ENCODE measurements at places on chromosomes 7 and 10. TPM values are rescaled to one million over a fixed set of nuclear protein-coding genes. Genes with fewer than 3 reads are reported as not detected.

Gene HTRA1
- total RNA-seq, result 57.5 TPM

Gene GBX1
- not detected for total RNA-seq

Gene TMEM225B
- 1.2 TPM for total RNA-seq

Gene C10orf62
- not detected for total RNA-seq

Gene CXCL12
- total RNA-seq, result 0.14 TPM

Gene VAX1
- 1.7 TPM for total RNA-seq

Gene CLIP2
- total RNA-seq, result 20.7 TPM

Gene TMEM178B
- 1.6 TPM for total RNA-seq

Gene ZNF425
- total RNA-seq, result 0.97 TPM

Gene OR2A42
- total RNA-seq, result not detected

Gene AKR1C3
- total RNA-seq, result 1,217 TPM

Gene HOXA4
- total RNA-seq, result 2.7 TPM

Gene FRMD4A
- total RNA-seq, result 4.3 TPM

Gene MICALL2
- 31.4 TPM for total RNA-seq

Gene EN2
- 1.0 TPM for total RNA-seq

Gene TSPAN33
- total RNA-seq, result 6.0 TPM

Gene ANKRD26
- total RNA-seq, result 2.4 TPM

Gene IGF2BP3
- 30.4 TPM for total RNA-seq

Gene FFAR4
- 0.14 TPM for total RNA-seq

Gene CCZ1B
- total RNA-seq, result 20.7 TPM

Gene IDI2
- total RNA-seq, result not detected

Gene SFXN3
- total RNA-seq, result 54.1 TPM

Gene LRGUK
- total RNA-seq, result 0.32 TPM

Gene LRMDA
- total RNA-seq, result 4.3 TPM

Gene FKBP14
- total RNA-seq, result 9.6 TPM

Gene SPDYE3
- not detected for total RNA-seq

Gene PTPN12
- 48.6 TPM for total RNA-seq

Gene GIMAP1
- not detected for total RNA-seq

Gene TCERG1L
- not detected for total RNA-seq

Gene FEZF1
- not detected for total RNA-seq

Gene RELN
- total RNA-seq, result 0.01 TPM

Gene INHBA
- 0.42 TPM for total RNA-seq

Gene TDRD1
- not detected for total RNA-seq

Gene KLLN
- 0.66 TPM for total RNA-seq

Gene PDLIM1
- total RNA-seq, result 163 TPM

Gene GNAI1
- total RNA-seq, result 35.4 TPM

Gene RBM20
- total RNA-seq, result 1.3 TPM
